ENCODE measurements at places on chromosomes 16 and 17.

DNA sequence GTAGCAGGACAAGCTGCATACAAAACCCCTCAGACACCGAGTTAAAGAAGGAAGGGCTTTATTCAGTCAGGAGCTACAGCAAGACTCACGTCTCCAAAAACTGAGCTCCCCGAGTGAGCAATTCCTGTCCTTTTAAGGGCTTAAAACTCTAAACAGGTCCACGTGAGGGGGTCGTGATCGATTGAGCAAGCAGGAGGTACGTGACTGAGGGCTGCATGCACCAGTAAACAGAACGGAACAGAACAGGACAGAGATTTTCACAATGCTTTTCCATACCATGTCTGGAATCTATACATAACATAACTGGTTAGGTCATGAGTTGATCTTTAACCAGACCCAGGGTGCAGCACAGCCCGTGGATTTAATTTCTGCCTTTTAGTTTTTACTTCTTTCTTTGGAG lies 25.2 kb downstream of the ITGAM start:
- H3K4me3 ChIP-seq, result no peak overlapping the region
- H3K4me1 ChIP-seq, result peaks cover 12% of the 10 kb centered on the region
- H3K36me3 ChIP-seq, result peaks cover 34% of the 10 kb centered on the region
- no peak for DNase-seq
- H3K27me3 ChIP-seq, result peaks cover 33% of the 10 kb centered on the region

DNA sequence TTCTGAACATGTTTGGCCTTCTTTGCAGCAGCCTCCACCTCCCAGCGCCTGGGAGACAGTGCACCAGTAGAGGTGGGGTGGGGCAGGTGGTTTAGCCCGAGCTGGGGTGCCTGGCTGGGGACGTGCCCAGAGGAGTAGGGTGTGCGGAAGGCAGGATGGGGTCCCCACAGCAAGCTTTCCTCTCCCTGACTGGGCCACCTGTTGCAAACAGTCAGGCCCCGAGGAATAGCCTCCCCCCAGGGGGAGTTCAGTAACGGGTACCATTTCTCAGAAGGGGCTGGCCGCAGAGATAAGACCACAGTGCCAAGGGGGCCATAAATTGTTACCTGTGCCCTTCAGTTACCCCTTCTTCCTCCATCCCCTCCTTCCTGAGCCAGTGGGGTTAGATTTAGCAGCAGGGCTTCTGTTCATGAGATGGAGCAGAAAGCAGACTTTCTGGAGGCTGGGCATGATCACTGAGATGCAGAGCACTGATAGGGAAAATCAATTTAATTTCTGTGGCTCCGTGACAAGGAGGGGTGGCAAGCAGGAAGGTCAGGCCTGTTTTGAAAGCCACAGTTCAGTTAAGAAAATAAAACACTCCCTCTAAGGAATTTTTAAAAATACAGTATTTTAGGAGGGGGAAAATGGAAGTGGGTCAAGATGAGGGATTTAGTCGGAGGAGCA lies 181.9 kb downstream of the MSI2 start:
- DNase-seq, result no peak
- no peak overlapping the region for H3K4me3 ChIP-seq
- no peak overlapping the region for H3K27ac ChIP-seq
- H3K36me3 ChIP-seq, result peaks cover 16% of the 10 kb centered on the region
- peaks cover 58% of the 10 kb centered on the region for H3K4me1 ChIP-seq

- H3K27me3 ChIP-seq, result no peaks in the 10 kb centered on the region
- H3K27ac ChIP-seq, result peak overlapping the region; percentile 94
- peaks cover 58% of the 10 kb centered on the region for H3K4me1 ChIP-seq
Observed at GRCh38 chr17:37605813-37606505, 3.3 kb downstream of the SYNRG start.

DNA sequence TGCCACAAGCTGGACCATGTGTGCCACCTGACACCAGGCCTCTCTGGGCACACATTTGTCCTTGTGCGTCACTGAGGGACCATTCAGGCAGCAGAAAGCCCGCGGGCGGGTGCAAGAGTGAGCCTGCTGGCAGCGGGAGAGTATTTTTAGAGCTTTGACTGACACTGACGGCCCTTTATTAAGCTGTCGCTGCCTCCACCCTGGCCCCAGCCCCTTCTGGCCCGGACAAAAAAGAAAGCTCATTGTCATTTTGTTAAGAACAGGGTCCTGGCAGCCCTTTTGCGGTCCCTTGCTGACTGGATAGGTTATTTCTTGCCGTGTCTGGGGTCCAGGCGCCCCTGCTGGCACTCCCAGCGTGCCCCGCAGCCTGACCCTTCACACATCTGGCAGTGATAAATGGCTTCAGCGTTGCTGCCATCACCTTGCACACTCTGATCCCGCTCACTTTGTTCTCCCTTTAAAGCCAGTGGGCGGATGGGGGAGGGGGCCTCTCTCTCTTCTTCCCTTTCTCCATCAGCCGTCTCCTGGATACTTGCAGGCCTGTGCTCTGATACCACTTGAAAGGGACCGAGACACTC lies 78.4 kb upstream of the NKD1 start:
- DNase-seq, result no peak
- H3K4me1 ChIP-seq, result peaks cover 14% of the 10 kb centered on the region
- no peak overlapping the region for H3K4me3 ChIP-seq
- peaks cover 42% of the 10 kb centered on the region for H3K27me3 ChIP-seq
- no peaks in the 10 kb centered on the region for H3K36me3 ChIP-seq

- no peak overlapping the region for H3K4me3 ChIP-seq
- no peaks in the 10 kb centered on the region for H3K27me3 ChIP-seq
- H3K27ac ChIP-seq, result no peak overlapping the region
- peaks cover 2% of the 10 kb centered on the region for H3K36me3 ChIP-seq
- no peaks in the 10 kb centered on the region for H3K4me1 ChIP-seq
- DNase-seq, result no peak
Observed at GRCh38 chr16:27764869-27765675, 215.1 kb downstream of the KATNIP start.

- H3K27me3 ChIP-seq, result peaks cover 8% of the 10 kb centered on the region
- no peak for DNase-seq
- H3K4me3 ChIP-seq, result no peak overlapping the region
- no peaks in the 10 kb centered on the region for H3K4me1 ChIP-seq
- H3K27ac ChIP-seq, result no peak overlapping the region
Observed at GRCh38 chr17:81902653-81903414, 796 bp downstream of the NPB start.

DNA sequence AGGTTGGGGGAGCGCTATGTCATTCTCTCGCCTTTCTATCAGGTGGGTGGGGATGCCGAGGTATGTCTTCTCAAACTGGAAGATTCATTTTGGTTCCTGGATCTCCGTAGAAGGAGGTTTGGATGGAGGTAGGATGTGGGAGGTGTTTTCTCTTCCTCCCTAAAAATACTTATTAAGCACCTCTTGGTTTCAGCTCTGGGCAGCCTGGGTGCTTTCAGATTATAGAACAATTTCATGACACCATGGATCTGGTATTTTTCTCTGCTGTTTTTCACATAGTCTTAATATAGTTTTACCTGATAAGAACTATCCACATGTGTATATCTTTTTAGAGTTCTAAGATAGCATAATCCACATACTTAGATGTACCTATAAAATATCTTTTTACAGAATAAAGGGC lies 92.9 kb downstream of the YPEL2 start:
- DNase-seq, result no peak
- H3K27me3 ChIP-seq, result no peaks in the 10 kb centered on the region
- no peak overlapping the region for H3K4me3 ChIP-seq

GRCh38 chr17:39903158-39903884 lies 15.1 kb downstream of the GSDMB start:
- H3K36me3 ChIP-seq, result peaks cover 71% of the 10 kb centered on the region
- peak overlapping the region; percentile 89 for H3K27ac ChIP-seq
- peaks cover 48% of the 10 kb centered on the region for H3K4me1 ChIP-seq
- H3K27me3 ChIP-seq, result no peaks in the 10 kb centered on the region
- peak overlapping the region; percentile 61 for H3K4me3 ChIP-seq

GRCh38 chr16:68466174-68466573 lies 17.9 kb upstream of the SMPD3 start:
- H3K36me3 ChIP-seq, result peaks cover 2% of the 10 kb centered on the region
- H3K27me3 ChIP-seq, result peaks cover 5% of the 10 kb centered on the region
- H3K4me3 ChIP-seq, result no peak overlapping the region
- no peak overlapping the region for H3K27ac ChIP-seq
- no peak for DNase-seq

DNA sequence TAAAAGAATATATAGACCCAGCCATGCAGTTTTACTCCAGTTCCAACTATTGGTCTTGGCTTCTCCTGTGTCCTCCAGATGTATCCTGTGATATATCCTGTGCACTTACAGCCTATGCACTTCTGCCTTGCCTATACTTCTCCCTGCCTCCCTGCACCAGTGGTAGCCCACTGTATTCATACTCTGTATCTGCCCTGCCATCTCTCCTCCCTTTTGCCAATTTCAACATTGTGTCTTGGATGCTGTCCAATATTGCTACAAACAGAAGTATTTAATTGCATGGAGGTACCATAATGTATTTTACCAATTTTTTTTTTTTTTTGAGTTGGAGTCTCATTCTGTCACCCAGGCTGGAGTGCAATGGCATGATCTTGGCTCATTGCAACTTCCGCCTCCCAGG lies 242.7 kb downstream of the HAPSTR1 start:
- no peak overlapping the region for H3K4me3 ChIP-seq
- peaks cover 2% of the 10 kb centered on the region for H3K27me3 ChIP-seq
- no peak overlapping the region for H3K27ac ChIP-seq
- H3K36me3 ChIP-seq, result no peaks in the 10 kb centered on the region

Measured in activated CD8-positive, alpha-beta T cell treated with anti-CD3 and anti-CD28 coated beads, Interleukin-2, amount 10 ng/mL, durations not matched to agents 7 days and 5 days (primary cell).